Suprapubic skin (tissue), 4 donors: ENCODE measurements at places on chromosomes 3 and 15. TPM values are rescaled to one million over a fixed set of nuclear protein-coding genes. Genes with fewer than 3 reads are reported as not detected.

DNA sequence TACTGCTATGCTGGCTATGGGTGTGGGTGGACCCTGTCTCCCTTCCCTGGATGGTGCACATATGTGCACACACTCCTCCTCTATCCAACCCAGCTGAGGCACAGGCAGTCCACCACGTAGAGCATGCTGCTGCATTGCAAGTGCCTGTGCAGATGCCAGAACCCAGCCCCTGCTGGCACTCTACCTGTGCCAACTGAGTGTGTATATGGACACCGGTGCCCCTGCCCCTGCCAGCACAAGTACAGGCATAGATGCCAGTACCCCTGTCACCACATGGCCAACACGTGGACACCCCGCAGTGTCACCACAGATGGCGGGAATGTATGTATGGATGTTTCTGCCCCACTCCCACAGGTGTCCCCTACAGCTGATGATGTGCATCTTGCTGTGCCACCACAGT is 216.5 kb downstream of the ISL2 start:
- H3K4me1 ChIP-seq, result no peaks in the 10 kb centered on the region
- H3K36me3 ChIP-seq, result no peaks in the 10 kb centered on the region
- no peak overlapping the region for H3K27ac ChIP-seq
- H3K27me3 ChIP-seq, result no peaks in the 10 kb centered on the region

- H3K27ac ChIP-seq, result no peak overlapping the region
- no peak for DNase-seq
- no peaks in the 10 kb centered on the region for H3K4me1 ChIP-seq
- no peaks in the 10 kb centered on the region for H3K27me3 ChIP-seq
Measured at GRCh38 chr15:41474941-41475340, 18.7 kb upstream of the ITPKA start.

DNA sequence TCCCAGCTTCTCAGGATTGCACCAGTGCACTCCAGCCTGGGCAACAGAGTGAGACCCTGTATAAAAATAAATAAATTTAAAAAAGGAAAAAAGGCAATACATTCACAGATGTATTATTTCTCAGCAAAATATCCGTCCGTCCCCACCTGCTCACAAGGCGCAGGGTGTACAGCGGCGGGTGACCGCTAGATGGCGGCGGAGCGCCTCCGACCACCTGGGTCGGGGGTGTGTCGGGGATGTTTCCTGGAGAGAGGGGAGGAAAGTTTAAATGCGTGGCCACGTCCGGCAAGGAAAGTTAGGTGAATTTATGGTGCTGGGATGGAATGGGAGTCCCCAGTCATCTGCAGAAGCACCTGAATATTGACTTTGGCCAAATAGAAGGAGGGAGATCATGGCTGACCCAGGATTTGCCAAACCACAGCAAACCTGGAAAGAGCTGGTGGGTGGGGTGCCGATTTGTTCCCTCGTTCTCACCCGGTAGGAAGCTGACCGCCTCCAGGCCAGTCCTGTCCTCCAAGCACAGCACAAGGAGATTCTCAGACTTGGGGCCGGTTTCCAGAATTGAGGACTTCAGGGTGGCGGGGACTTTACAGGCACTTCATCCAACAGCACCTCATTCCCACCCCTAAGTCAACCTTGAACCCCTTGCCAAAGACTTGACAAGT is 88.3 kb downstream of the TMEM266 start:
- H3K27ac ChIP-seq, result no peak overlapping the region
- H3K4me1 ChIP-seq, result peaks cover 29% of the 10 kb centered on the region
- H3K36me3 ChIP-seq, result no peaks in the 10 kb centered on the region
- H3K4me3 ChIP-seq, result no peak overlapping the region

DNA sequence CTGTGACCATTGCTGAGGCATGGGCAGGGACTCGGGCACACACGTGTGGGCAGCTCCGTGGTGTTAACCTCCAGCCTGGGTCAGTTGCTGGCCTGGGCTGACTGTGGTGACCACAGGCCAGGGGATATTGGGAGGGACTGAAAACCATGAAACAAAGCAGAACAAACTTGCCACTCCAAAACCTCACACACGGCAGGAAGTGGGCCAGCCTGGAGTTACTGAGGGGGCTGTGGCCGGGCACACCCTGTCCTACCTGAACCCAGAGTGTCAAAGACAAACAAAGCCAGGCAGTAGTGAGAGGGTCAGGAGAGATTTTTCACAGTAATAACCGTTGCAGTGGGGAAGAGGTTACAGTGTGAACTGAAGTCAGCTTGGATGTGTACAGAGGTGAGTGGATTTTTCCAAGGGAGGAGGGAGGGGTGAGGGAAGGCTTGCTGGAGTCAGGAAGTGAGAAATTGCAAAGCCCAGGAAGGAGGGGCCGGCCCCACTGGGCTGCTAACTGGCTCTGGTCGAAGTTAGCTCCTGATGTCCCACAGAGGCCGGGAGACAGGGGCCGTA is 40.0 kb upstream of the ATP10A start:
- no peak for DNase-seq
- peaks cover 8% of the 10 kb centered on the region for H3K4me1 ChIP-seq
- no peak overlapping the region for H3K4me3 ChIP-seq
- no peak overlapping the region for H3K27ac ChIP-seq

Gene DOCK3
- total RNA-seq, result 2.3 TPM
